ENCODE measurements at places on chromosomes 3 and 15. TPM values are rescaled to one million over a fixed set of nuclear protein-coding genes. Genes with fewer than 3 reads are reported as not detected.

GRCh38 chr15:101615414-101615985 lies 36.7 kb downstream of the TM2D3 start:
- no peak for DNase-seq

DNA sequence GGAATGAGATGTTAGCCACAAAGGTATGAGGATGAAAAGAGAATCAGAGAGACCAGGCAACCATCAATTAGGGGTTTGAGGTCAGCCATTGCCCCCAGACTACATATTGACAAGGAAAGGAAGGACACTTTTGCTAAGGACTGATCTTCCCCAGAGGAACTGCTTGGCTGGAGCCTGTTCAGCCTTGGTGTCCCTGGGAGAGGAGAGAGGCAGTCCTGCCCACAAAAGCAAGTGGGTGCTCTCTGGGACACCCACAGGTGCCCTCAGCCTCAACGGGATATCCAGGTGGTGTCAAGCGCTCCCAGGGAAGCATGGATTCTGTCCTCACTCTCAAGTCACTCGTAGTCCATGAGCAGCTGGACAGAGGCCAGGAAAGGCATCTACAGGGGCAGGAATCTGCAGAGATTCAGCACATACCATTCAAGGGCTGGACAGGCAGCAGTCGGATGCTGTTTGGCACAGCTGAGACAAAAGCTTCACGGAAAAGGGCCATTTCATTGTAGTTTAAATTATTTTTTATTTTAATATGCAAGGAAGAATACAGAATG lies 166.2 kb downstream of the UACA start:
- DNase-seq: no peak

DNA sequence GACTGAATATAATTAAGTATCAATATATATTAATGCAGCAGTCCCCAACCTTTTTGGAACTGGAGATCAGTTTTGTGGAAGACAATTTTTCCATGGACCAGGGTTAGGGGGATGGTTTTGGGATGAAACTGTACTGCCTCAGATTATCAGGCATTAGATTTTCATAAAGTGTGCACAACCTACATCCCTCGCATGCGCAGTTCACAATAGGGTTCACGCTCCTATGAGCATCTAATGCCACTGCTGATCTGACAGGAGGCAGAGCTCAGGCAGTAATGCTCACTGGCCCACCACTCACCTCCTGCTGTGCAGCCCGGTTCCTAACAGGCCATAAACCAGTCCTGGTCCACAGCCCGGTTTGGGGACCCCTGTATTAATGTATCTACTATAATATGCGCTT lies 95.6 kb downstream of the ULK4 start:
- DNase-seq: no peak

- no peak for DNase-seq
These were observed 1.8 kb downstream of the PSTPIP1 start for GRCh38 chr15:76996526-76997401.

- no peak for DNase-seq
These were observed 63.2 kb upstream of the BCL6 start for GRCh38 chr3:187808527-187808895.

- DNase-seq: peak; percentile 63
These were observed 1.4 kb downstream of the CRTAP start for GRCh38 chr3:33115024-33115768.

DNA sequence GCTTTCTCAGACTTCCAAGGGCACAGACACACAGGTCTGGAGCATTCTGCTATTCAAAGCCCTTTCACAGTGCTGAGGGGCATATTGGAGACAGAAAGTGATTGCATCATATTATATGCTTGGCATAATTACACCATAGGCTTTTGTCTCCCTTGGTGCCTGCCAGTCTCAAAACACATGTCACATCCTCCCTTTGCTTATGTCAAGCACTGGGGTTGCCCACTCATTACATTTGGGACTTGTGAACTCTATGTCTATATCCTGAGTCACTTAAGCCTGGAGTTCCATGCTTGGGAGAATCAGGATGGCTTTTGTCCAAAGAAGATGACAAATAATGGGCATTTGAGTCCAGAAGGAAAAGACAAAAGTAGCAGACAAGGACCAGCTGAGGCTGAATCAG lies 12.3 kb upstream of the PDZRN3 start:
- no peak for DNase-seq

GRCh38 chr3:126154391-126155279 lies 25.8 kb downstream of the ALDH1L1 start:
- DNase-seq: no peak

DNA sequence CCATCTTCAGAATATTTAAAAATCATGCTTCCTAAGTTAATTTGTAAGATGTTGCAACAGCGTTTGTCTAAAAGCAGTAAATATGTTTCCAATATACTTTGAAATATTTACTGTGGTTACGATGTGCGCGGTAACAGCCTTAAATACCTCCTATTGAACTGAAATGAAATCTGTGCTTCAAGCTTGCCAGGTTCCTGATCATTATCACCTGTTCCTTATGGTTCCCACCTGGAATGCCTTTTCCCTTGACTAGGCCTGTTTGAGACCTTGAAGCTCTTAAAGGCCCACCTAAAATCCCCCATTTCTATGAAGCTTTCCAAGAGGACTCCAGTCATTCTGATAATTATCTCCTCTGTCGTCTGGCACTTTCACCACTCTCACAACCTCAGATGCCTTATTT lies 146.7 kb downstream of the NAALADL2 start:
- DNase-seq: no peak

GRCh38 chr15:25743548-25744275 lies 119.4 kb downstream of the ATP10A start:
- no peak for DNase-seq

DNA sequence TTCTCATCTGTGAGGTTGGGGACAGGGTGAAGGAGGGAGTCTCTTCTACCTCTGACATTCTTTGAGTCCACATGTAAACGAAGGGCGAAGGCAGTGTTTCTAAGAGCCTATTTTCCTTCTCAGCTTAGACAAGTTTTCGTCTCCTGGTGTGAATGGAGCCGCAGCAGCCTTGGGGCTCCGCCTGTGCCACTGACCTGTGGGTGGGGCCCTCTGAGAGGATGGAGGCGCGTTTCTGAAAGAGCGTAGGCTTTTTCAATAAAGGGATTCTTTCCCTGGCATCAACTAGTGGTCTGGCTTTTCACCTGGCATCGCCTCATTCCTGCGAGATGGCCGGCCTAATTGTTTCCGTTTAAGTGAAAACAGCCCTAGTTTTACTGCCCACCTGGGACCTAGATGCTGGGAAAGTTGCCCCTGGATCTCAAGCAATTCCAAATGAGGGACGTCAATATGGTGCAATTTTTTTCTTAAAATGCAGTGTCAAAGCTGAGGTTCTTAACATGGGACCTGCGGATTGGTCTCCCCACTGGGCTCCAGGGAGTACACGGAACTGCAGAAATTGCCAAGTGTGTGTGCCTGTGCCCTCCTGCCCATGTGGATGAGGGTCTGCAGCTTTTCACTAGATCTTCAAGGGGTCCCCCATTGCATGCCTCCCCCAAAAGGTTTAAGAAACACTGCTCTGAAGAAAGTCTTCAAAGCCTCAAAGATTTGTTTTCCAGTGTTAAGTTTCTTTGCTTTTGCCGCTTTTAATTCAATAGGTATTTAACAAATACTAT lies 958 bp downstream of the GLDN start:
- no peak for DNase-seq

GRCh38 chr3:143171141-143171980 lies 51.8 kb downstream of the CHST2 start:
- DNase-seq: no peak

DNA sequence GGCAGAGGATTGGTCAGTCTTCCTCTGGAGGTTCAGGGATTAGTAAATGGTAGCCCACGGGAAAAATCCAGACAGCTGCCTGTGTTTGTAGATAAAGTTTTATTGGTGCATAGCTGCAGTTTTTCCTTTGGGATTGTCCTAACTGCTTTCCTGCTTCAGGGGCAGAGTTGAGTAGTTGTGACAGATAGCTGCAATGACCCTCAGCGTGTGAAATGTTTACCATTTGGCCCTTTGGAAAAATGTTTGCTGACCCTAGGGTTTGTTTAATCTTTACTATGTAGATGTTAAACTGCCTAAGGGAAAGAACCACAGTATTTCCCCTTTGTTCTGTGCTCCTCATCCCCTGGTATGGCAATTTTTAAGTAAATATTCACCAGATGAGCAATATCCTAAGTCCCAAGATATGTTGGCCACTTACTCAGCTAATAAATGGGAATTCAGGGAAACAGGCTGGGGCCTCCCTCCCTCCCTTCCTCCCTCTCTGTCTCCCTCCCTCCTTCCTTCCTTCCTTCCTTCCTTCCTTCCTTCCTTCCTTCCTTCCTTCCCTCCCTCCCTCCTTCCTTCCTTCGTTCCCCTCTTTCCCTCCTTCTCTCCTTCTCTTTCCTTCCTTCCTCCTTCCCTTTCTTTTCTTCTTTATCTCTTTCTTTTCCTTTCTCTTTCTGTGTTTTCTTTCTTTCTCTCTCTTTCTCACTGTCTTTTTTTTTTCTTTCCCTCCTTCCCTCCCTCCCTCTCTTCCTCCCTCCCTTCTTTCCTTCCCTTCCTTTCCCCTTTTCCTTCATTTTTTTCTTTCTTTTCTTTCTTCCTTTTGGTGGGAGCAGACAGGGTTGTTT lies 234.6 kb upstream of the BHLHE40 start:
- DNase-seq: no peak

DNA sequence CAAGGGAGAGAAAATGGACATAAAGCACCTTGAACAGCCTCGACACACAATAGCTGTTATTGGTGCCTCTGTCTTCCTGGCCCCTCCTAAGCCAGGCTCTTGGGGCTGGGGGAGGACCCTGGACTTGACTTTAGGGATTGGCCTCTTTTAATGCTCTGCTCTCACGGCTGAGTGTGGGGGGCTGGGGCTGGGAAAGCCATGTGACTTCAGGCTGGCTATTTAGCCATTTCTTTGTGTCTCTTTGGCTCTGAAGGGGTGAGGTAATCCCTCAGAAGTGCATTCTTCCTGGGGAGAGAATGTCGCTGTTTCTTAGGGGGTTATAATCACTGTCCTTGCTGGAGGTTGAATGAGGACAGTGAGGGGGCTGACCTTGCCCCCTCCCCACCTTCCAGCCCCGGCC lies 26.2 kb downstream of the MAGEF1 start:
- no peak for DNase-seq

DNA sequence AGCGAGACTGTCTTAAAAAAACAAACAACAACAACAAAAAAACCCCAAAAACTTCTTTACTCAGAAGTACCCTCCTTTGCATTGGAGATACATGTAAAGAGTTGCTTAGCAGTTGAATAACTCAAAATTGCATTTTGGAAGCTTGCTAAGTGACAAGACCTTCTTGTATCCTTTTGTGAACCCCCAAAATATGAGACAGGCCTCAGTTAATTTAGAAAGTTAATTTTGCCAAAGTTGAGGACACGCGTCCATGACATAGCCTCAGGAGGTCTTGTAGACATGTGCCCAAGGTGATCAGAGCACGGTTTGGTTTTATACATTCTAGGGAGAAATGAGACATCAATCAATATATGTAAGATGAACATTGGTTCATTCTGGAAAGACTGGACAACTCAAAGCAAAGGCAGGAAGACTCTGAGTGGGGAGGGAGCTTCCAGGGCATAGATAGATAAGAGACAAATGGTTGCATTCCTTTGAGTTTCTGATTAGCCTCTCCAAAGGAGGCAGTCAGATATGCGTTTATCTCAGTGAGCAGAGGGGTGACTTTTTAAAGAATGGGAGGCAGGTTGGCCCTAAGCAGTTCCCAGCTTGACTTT lies 1.7 kb upstream of the ARF4 start:
- no peak for DNase-seq

GRCh38 chr3:177470197-177470941 lies 273.1 kb upstream of the TBL1XR1 start:
- DNase-seq: no peak

- DNase-seq: no peak
These were observed 36.1 kb upstream of the EPHB3 start for GRCh38 chr3:184525337-184526087.

DNA sequence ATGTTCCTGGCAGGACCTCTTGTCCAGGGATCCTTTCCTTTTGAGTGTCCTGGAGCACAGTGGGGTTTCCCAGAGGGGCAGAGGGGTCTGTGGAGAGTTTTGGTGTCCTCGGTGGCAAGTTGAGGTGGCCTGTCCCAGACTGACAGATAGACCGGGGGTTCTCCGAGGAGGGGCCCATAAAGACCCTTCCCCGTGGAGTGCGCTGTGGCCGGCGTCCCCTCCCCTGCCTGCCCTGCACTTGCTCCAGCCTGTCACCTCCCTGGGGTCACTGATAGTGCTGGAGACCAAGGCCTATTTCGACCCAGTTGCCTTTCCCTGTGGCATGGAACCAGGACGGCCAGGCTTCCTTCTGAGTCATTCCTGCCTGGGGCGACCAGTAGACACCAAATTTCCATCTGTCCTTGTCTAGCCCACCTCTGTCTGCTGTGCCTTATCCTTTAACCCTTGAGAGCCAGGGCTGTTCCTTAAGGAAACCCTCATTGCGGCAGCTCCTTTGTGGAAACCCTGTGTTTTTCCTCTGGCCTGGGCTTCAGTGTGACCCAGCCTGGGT lies 2.9 kb downstream of the MUC4 start:
- no peak for DNase-seq

GRCh38 chr3:46829699-46830208 lies 33.5 kb downstream of the MYL3 start:
- no peak for DNase-seq

DNA sequence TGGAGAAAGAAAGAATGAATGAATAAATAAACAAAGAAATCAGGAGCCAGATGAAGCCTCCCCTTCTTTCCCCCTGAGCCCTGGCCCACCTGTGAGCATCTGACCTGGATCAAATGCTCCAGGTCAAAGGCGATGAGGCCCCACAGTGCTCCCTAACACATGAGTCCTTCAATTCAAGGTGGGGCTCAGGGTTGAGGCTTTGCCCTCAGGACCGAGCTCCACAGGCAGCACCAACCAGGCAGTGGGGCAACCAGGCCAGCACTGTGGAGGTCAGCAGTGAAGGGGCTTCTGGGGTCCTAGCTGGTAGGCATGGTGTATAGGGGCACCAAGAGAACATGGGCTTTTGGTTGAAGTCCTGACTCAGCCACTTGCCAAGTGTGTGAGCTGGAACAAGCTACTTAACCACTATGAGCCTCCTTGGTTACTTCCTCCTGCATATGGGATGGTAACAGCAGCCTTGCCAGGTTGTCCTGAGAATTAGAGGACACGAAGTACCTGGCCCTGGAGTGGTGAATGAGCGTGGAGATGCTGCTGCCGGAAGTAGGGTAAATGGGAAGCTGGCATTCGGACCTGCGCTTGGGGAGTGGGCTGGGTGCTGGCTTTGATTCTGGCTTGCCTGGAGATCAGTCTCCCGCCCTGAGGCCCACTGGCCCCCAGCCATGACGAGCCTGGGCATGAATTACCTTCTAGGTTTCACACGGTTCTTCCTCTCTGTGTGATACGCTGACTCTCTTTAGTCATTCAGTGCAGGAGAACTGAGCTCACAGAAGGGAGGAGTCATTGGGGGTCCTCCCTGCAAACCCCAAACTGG lies 10.0 kb upstream of the PAQR5 start:
- no peak for DNase-seq

Gene ACAN
- not detected for total RNA-seq

Gene VWA5B2
- not detected for total RNA-seq

Gene SLC22A13
- total RNA-seq: 0.95 TPM

Gene LRRC49
- 4.0 TPM for total RNA-seq

Gene SNTN
- not detected for total RNA-seq

Gene TMEM158
- total RNA-seq: 3.9 TPM

Gene NOX5
- total RNA-seq: 0.36 TPM

Gene CD200R1
- total RNA-seq: 1.1 TPM

Gene SCAANT1
- not detected for total RNA-seq

Gene TUSC2
- total RNA-seq: 22.0 TPM

Gene CCDC80
- total RNA-seq: 42.9 TPM

Gene TMEM44
- 5.4 TPM for total RNA-seq

Gene DUOX1
- total RNA-seq: 6.9 TPM
